ENCODE measurements at places on chromosomes 1 and 21. TPM values are rescaled to one million over a fixed set of nuclear protein-coding genes. Genes with fewer than 3 reads are reported as not detected.

DNA sequence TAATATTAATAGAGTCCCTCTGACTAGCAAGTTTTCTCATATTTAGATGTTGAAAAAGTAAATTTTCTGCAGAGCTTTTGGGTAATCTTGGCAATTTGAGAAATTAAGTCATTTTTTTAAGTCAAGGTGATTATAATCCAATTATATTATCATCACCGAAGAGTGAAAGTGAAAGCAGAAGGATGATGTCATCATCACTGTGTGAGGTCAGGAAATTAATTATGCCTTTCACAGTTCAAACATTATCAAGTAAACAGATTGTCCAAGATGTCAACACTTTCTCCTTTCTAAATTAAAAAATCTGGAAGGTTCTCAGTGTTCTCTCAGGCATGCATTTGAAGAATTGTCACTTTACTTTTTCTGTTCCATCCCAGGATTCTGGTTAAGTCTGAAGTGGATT lies 296.0 kb downstream of the TBX15 start:
- DNase-seq = no peak

DNA sequence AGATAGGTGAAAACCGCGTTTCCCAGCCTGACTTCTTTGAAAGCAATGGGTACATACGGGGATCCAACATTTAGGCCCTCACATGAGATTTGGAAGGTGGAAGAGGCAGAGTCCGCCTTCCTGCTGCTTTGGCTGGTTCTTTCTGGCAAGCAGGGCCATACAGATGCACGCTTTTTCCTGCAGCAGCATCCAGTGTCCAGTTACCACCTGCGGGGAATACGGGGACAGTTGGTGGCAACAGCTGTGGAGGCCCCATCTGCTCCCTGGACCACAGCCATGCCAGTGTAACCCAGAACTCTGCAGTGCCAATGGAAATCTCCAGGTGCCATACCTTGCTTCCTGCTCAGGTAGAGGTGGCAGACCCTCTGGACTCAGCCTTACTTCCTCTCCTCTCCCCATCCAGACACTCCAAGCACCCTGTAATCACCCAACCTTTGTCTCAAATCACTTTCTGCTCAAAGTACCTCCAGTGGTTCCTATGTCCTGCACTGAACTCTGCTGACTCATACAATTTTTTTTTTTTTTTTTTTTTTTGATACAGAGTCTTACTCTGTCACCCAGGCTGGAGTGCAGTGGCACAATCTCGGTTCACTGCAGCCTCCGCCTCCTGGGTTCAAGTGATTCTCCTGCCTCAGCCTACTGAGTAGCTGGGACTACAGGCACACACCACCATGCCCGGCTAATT lies 68.3 kb downstream of the SLC16A1 start:
- no peak for DNase-seq

DNA sequence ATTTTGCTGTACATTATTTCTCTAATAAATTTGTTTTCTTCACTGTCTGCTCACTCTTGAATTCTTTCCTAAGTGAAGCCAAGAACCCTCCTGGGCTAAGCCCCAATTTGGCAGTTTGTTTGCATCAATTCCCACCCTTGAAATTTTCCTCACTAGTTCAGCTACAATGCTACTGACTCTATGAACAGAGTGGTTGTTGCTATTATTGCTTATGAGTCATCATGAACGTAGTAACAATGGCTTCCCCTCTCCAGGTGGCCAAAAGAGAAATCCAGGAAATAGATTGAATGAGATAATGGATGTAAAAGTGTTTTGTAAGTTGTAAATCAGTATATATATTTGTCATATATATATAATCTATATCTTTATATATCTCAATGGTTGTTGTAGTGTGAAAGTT lies 193.0 kb downstream of the URB2 start:
- no peak for DNase-seq

GRCh38 chr1:115073298-115074087 lies 15.8 kb downstream of the TSPAN2 start:
- peak; percentile 24 for DNase-seq

- no peak for DNase-seq
These were observed 85.7 kb downstream of the DMRTB1 start for GRCh38 chr1:53544728-53545515.

GRCh38 chr21:15415541-15416261 lies 314.1 kb upstream of the USP25 start:
- DNase-seq = no peak

DNA sequence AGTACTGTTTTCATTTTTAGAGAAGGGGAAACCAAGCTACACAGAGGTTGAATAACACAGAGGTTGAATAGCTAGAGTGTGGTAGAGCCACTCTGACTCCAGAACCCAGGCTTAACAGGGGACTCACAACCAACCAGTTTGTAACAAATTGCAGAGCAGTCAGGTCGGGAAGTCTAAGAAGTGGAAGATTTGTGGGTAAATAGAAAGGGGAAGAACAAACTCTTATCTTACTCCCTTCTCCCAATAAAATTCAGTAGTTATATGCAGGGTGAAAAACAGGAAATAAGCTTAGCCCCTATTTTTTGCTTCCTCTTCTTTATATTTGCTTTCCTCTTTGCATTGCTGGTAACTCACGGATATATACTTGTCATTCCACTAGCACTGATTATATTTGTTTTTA lies 23.2 kb downstream of the CDC42 start:
- no peak for DNase-seq

DNA sequence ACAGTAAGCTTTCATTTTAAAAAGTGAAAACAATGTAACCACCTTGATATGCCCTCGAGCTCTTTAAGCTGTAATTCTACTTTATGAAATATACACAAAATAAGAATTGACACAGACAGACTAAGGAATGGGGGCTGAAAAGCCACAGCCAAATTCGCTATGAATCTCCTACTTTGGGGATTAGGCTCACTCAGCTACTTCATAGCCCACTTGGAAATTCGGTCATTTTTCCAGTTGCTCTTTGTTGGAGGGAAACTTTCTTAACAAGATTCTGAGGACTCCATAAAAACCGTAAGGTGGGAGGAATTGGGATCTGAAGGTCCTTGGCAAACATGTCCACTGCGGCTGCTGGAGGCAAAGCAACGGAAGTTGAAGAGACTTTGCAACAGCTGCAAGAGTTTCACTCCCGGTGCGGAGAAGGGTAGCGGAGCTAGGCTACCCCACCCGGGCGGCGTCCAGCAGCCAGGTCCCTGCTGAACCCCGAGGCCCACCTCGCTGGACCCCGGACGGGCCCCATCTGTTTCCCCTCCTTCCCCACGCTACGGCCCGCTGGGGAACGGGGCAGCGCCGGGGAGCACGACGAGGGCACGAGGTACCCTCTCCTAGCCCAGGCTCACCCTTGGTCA lies 634 bp downstream of the MYCBP start:
- peak; percentile 31 for DNase-seq

DNA sequence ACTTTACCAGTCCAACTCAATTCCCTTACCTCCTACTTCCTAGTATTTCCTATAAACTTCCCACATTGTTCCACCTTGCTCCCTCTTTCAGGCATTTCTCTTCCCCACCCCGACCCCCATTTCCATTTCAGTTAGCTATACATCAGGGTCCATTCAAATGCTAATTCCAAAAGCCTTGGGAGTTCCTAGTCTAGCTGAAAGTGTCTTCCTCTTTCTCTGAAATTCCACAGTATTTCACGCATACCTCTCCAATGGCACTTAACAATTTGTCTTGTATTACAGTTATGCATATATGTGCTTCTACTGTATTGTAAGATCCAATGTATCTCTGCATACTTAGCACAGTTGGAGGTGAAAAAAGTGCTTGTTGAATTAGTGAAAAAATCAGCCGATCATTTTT lies 94.9 kb downstream of the ZNF644 start:
- DNase-seq = no peak

- no peak for DNase-seq
These were observed 18.0 kb upstream of the LRRC8D start for GRCh38 chr1:89802841-89803240.

DNA sequence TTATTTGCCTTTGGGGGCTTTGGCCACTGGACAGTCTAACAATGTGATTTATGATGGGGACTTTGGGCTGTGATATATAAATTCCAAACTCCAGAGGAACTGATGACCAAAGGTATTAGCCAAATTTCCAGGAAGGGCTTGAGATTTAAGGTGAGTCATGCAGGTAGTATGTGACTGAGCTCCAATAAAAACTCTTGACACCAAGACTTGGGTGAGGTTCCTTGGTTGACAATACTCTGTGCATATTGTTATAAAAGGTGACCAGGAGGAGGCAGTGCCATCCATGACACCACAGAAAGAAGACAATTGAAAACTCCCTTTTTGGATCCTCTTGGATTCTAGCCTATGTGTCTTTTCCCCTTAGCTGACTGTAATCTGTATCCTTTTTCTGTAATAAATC lies 392.7 kb upstream of the LRRC7 start:
- DNase-seq = no peak

DNA sequence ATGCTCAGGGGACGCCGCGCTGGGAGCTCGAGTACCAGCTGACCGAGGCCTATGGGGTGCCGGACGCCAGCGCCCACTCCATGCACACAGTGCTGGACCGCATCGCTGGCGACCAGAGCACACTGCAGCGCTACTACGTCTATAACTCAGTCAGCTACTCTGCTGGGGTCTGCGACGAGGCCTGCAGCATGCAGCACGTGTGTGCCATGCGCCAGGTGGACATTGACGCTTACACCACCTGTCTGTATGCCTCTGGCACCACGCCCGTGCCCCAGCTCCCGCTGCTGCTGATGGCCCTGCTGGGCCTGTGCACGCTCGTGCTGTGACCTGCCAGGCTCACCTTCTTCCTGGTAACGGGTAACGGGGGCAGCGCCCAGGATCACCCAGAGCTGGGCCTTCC lies 1.3 kb upstream of the XKR8 start:
- DNase-seq = no peak

DNA sequence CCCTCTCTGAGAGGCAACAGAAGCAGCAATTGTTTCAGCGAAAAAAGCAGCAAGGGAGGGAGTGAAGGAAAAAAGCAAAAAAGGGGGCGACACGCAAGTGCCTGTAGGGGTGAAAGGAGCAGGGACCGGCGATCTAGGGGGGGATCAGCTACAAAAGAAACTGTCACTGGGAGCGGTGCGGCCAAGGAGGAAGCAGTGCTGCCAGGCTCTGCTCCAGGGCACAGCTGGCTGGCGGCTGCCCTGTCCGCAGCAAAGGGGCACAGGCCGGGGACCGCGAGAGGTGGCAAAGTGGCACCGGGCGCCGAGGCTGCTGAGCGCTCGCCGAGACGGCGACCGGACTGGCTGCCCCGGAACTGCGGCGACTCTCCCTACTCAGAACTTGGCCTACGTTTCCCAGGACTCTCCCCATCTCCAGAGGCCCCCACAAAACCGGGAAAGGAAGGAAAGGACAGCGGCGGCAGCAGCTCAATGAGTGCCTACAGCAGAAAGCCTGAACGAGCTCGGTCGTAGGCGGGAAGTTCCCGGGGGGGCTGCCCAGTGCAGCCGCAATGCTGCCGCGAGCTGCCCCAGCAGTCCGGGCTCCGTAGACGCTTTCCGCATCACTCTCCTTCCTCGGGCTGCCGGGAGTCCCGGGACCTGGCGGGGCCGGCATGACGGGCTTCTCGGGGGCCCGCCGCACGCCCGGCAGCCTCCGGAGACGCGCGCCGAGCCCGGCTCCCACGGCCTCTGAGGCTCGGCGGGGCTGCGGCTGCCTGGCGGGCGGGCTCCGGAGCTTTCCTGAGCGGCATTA lies 1.0 kb upstream of the CDKN2C start:
- peak; percentile 57 for DNase-seq

DNA sequence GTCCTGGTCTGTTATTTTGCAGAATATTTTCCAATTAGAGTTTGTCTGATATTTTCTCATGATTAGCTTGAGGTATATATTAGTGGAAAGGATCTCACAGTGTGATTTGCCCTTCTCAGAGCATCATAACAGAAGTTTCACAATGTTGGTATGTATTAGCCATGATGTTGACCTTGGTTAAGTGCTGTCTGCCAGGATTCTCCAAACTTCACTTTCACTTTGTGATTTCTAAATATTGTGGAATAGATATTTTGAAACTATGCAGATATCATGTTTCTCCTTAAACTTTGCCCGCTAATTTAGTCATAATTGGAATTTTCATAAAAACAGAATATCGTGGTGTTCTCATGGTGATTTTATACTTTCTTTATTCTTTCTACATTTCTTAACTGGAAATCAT lies 98.0 kb upstream of the DEPDC1 start:
- no peak for DNase-seq

GRCh38 chr1:64231153-64231552 lies 27.7 kb downstream of the UBE2U start:
- no peak for DNase-seq

- no peak for DNase-seq
These were observed 83.6 kb downstream of the ADARB1 start for GRCh38 chr21:45157932-45158331.

DNA sequence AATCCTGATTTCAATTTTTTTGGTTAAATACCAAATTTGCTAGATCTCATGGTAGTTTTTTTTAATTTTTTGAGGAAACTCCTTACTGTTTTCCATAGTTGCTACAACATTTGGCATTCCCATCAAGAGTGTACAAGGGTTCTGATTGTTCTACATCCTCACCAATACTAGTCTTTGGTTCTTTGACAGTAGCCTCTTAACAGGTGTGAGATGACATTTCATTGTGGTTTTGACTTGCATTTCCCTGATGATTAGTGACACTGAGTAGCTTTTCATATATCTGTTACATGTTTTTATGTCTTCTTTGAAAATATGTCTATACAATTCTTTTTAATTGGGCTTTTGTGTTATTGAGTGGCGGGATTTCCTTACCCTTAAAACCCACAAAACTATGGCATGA lies 20.9 kb upstream of the RGS13 start:
- no peak for DNase-seq

- DNase-seq = no peak
These were observed 10.0 kb downstream of the RSPH1 start for GRCh38 chr21:42486072-42486471.

DNA sequence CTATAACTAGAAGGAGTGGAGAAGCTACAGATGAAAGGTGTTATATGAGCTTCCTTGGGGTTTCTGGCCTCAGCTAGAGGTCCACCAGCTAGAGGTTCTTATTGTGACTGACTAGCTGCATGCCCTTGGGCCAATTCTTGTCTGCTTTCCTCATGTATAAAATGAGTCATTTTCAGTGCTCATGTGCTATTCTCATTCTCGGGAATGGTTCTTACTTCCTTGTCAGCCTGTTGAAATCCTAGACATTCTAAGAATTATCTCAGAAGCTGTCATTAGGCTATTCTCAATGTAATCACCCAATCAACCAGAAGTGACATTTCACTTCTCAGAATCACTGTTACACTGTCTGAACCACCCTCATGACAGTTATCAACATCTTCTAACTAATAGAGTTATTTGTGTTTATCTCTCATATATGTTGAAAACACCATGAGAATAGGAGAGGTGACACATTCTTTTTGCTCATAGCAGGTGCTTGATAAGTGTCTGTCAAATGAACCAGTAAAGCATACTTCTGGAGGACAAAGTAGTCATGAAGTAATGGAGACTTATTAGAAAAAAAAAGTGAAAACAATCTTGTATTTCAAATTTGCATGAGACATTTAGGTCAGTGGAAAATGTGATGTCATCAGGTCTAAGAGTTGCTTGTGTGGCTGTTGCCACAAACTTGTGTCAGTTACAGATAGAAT lies 122.8 kb upstream of the IVNS1ABP start:
- peak; percentile 52 for DNase-seq

GRCh38 chr1:36007741-36008140 lies 76.2 kb upstream of the TEKT2 start:
- DNase-seq = no peak

SGIP1 gene
- total RNA-seq = not detected

PTPN22 gene
- 68.4 TPM for total RNA-seq

C4BPA gene
- not detected for total RNA-seq

SYT6 gene
- not detected for total RNA-seq

FCRL2 gene
- total RNA-seq = 0.26 TPM

ORC1 gene
- 54.3 TPM for total RNA-seq

ARHGEF16 gene
- 0.12 TPM for total RNA-seq

SYPL2 gene
- not detected for total RNA-seq

F5 gene
- total RNA-seq = 39.7 TPM
